ENCODE measurements at places on chromosomes 2 and 18.

DNA sequence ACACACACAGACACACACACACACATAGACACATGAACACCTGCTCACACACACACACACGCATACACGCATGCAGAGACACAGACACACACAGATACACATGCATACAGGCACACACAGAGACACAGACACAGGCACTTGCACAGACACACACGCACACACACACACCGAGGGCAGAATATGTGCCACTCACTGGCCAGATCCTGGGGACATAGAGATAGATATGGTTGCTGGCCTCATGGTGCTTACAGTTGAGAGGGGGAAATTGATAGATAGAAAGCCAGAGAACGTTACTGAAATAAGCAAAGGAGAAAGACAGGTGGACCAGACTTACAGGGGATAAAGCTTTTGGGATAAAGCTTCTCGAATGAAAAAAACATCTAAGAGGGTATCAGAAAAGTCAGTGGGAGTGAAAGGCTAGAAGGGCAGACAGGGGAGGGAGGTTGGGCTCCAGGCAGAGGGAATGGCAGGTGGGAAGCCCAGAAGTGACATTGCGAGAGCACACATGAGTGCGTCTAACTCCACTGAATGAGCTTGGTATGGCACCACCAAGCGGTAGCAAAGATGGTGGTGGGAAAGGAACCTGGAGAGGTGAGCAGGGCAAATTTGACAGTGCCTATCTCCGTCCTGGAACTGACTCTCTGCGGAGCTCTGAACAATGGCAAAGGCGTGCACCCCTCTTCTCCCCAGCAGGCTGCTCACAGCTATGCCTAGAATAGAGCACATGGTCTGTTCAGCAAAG is 390.1 kb upstream of the TRIB2 start:
- DNase-seq: peak; percentile 21

GRCh38 chr18:26370037-26370436 is 143.8 kb downstream of the TAF4B start:
- no peak for DNase-seq

DNA sequence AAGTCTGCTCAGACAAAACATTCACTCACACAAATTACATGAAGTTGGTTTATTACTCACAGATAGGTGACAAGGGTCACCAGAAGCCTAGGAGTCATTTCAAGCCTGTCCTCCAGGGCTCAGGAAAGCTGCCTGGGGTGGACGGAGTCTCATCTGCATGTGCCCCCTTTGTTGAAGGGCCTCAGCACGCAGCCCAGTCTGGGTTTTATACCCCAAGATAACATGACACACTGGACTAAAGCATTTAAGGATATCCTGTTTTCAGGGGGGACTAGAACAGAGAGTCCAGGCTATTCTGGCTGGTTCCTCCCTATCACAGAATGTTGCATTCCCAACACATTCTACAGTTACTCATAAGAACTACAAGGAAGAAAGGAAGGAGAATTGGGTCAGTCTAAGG is 164.7 kb downstream of the MREG start:
- DNase-seq: no peak

DNA sequence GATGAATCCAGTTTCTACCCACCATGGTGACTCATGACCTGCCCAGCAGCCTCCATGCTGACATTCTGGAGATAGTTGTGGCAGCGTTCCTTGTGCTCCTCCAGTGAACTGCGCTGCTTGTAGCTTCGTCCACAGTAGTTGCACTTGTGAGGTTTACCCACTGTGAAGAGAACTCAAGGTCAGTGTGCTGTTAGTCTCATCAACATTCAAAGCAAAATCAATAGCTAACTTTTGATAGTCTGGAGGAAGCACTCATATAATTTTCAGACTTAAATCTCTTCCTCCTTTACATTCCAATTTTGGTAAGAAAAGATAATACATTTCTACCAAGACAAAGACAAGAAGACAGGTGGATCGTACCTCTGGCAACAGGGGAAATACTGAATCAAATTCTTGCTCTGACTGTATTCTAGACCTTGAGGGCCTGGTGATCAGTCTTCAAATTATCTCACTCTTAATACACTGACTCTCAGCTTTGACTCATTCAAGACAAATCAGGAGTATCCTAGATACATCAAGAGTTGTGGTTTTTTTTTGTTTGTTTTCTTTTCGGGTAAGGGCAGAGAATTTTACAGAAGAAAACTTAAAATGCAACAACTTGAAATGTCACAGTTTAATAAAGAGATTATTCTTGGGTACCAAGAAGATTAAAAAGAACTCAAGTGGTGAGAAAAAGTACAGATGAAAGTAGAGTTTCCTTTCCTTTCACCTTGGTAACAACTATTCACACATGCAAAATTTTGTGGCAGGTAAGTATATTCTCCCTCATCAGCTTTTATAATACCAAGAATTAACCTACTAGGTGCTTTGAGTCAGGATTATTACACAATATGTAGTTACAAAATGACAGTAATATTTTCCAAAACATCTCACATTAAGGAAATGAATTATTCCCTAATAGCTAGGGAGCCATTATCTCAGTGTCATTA is 129.2 kb downstream of the IKZF2 start:
- DNase-seq: no peak

- DNase-seq: no peak
These were observed 19.6 kb downstream of the RSAD2 start for GRCh38 chr2:6896930-6897759.

DNA sequence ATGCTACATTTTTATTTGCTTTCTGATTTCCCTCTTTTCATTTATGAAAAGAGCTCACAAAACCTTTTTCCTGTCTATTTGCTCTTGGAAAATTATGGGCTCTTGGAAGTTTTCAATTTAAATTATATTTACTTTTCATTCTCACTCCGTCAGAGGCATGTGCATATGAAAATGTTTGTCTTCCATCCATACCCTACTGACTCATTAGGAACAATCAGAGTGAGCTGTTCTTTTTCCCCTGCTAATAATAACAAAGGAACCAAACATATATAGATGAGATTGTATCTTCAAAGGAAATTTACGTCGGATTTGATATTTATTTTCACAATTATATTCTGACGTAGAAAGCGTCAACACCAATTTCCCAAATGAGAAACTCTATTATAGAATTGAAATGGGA is 1101.2 kb downstream of the TSN start:
- DNase-seq: no peak

DNA sequence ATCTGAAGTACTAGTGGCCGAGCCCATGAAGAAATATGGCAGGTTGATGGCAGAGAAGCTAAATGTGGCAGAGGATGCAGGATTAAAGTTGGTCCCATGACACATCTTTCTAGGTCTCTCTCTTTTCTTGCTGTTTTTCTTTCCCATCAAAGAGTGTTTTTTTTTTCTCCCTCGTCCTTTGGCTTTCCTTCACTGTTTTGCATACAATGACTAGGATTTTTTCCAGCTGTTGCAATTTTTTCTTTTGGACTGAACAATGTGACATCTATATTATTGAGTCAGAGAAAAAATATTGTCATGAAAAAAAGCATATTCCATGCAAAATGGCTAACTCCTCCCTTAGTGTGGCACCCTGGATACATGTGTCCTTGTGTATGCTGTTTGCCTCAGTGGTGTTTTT is 939.5 kb upstream of the FANCL start:
- no peak for DNase-seq

GRCh38 chr2:203908797-203909185 is 27.8 kb upstream of the ICOS start:
- no peak for DNase-seq

- DNase-seq: no peak
These were observed 598.0 kb upstream of the SOX11 start for GRCh38 chr2:5094192-5094591.

DNA sequence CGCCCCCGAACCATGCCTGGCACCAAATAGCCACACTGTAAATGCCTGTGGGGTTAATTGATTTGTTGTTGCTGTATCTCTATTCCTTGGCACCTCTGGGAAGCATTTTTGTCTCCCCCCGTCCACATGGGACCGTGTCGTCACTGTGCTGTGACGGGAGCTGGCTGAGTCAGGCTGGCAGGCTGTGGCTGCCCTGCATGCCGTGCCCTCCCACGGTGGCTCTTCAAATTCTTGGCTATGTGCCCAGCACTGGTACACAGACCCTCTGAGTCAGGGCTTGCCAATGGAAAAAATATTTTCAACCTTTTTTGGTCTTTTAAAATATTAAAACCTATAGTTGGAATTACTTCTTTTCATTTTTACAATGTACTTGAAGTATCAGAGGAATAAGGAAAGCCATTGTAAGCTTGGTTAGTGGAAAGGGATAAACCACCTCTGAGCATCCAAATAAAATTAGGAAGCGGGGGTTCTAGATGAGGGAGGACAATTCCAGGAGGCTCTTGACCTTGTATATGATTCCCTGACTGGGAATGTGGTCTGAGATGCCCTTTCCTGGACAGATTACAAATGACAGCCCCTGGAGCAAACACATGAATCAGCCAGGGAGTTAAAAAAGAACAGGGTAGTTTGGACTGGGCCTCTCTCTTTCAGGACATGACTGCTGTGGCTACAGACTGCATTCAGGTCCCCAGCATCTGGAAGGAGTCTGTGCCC is 59.4 kb downstream of the DGKD start:
- no peak for DNase-seq

DNA sequence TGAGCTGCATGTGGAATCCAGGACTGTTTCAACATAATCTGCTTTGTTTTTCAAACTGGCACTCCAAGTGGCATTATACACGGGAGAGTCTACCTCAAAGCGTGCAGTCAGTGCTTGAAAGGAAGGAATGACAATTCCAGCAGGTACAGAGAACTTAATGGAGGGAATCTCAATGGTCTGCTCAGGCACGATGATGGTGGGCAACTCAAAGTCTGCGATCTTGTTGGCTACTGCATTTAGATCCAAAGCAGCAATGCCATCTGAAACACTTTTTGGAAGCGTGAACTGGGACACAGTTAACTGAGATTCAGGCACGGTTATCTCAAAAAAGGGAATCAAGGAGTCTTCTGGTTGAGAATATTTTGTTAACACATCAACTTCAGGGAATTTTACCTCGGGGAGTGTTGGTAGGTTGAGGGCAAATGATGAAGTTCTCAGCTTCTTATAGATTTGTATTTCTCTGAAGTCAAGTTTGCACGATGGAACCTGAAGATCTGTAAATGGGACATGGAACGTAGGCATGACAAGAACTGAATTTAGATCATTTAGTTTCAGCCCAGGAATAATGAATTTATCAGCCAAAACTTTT is 38.7 kb downstream of the APOB start:
- DNase-seq: no peak

DNA sequence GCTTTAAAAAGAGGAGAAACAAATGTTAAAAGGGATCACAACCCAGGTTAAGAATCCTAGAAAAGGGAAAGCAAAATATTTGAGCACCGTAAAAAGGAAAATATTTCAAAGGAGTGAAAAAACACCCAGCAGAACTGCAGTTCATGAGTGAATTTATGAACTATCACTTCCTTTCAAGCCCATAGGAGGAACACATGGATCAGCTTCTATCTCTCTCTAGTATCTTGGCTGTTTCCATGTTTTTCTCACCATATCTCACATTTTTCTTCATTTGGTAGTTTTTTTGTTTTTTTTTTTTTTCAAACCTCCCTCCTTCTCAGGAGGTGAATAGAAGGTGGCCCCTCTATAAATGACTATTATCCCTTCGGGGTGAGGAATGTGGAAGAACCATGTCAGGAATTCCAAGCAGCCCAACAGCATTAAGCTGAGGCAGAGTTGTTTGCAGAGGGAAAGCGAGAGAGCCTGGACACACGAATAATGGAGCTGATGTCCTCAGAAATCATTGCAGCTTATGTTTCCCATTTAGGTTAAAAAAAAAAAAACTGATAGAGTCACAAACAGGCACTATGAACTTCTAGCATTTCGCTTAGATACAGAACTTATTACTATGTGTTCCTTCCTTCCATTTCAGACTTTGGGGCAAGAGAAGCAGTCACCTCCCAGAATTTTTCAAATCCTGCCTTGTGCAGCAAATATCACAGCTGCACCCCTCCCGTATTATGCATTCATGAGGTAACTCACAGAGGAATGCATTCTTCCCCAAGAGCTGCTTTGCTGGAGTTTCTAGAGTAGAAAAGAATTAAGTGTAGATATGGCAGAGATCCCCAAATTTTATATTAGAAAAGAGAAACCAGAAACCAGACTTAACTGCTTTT is 315.6 kb downstream of the IRS1 start:
- DNase-seq: no peak

GRCh38 chr2:173291412-173291811 is 63.3 kb upstream of the CDCA7 start:
- DNase-seq: no peak

DNA sequence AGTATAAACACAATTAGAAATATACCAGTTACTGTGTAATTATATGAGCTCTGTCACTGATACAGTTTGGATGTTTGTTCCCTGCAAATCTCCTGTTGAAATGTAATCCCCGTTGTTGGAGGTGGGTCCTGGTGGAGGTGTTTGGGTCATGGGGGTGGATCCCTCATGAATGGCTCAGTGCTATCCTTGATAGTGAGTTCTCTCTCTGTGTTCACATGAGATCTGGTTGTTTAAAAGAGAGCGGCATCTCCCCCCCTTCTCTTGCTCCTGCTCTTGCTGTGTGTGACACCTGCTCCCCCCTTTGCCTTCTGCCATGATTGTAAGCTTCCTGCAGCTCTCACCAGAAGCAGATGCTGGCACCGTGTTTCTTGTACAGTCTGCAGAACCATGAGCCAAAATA is 24.1 kb downstream of the MTX2 start:
- no peak for DNase-seq

- no peak for DNase-seq
These were observed 16.1 kb downstream of the TMEM127 start for GRCh38 chr2:96249654-96250053.

Measured in WERI-Rb-1 (cell line).